A549 treated with DMSO at 1 μM for 4 hours (cell line): ENCODE measurements at places on chromosomes 2 and 18. TPM values are rescaled to one million over a fixed set of nuclear protein-coding genes. Genes with fewer than 3 reads are reported as not detected.

The RTP5 gene
- total RNA-seq = not detected in 5 replicates

The RAD51AP2 gene
- total RNA-seq = not detected in 5 replicates

The ABCG5 gene
- not detected in 5 replicates for total RNA-seq

The ELOA2 gene
- not detected in 5 replicates for total RNA-seq

The COL4A4 gene
- total RNA-seq = 0.89 to 2.7 TPM (median 1.9 TPM) in 5 replicates

The SNRNP27 gene
- total RNA-seq = 47.3 to 70.6 TPM (median 57.9 TPM) in 5 replicates

The IL1F10 gene
- total RNA-seq = not detected in 5 replicates

The TMEM198 gene
- total RNA-seq = 0.54 to 1.3 TPM (median 0.95 TPM) in 5 replicates

The SMAD4 gene
- total RNA-seq = 47.0 to 70.3 TPM (median 59.2 TPM) in 5 replicates

The PLEKHH2 gene
- 0.90 to 1.5 TPM (median 0.94 TPM) in 5 replicates for total RNA-seq

The ERBB4 gene
- total RNA-seq = not detected in 5 replicates

The LCT gene
- total RNA-seq = 0.02 to 0.06 TPM (median 0.02 TPM) in 5 replicates

The TXNDC2 gene
- total RNA-seq = 0.05 to 0.38 TPM (median 0.17 TPM) in 5 replicates
